ENCODE measurements at places on chromosomes 2 and 18.

GRCh38 chr2:241514986-241515737 is 6.8 kb upstream of the STK25 start:
- no peak for DNase-seq

DNA sequence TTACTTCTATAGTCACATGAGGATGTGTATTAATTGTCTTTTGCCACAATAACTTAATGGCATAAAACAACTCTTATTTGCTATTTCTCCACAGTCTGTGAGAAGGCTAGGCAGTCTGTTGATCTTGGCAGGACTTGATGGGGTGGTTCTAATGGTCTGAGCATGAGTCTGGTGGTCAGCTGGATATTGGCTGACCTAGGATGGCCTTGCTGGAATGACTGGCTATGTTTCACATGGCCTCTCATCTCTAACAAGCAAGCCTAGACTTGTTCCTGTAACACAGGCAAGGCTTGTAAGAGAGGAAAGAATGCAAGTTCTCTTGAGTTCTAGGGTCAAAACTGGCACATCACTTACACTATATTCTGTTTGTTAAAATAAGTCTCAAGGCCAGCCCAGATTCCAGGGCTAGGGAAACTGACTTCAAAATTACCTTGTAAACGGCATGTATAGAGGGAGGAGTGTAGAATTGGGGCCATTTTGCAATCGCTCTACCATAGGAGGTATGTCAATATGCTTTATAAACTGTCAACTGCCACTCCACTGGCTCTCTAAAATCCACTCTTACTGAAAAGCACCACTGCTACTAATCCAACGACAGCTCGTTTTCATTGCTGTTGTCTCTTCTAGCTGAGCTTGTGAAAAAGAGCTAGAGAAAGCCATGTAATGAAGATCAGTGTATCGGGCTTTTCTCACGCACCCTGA is 325.0 kb upstream of the PKDCC start:
- DNase-seq: no peak

GRCh38 chr18:72174972-72175649 is 369.0 kb downstream of the CBLN2 start:
- no peak for DNase-seq

DNA sequence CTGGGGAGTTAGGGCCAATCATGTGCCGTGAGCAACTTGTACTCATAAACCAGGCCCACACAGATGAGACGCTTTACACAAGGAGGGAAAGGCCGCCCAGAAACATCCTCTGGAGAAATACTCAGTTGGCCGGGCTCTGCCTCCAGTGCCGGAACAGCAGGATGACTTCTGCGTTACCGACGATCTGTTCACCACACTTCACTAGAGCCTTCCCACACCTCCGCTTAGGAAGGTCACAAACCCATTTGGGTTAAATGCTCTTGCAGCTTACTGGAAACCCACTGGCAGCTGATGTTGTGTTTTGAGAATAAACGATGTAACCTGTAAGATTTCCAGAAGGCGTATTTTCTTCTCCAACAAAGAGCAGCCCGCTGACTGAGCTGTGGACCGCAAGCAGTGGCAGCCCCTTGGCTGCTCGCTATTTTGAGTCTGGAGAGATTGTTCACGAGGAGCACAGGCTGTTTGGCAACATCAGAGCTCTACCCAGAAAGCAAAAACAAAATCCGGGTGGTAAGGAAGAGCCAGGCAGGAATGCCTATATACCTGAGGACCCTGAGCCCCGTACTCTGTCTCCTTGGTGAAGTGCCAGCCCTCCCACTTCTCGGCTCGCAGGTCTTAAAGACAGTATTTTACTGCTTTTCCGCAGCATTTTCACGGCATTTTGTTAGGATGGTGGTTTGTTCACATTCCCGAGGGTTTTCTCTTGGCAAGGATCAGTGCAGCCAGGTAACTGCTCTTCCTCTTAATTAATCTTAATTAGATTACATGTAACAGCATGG is 44.0 kb downstream of the COLEC12 start:
- no peak for DNase-seq

DNA sequence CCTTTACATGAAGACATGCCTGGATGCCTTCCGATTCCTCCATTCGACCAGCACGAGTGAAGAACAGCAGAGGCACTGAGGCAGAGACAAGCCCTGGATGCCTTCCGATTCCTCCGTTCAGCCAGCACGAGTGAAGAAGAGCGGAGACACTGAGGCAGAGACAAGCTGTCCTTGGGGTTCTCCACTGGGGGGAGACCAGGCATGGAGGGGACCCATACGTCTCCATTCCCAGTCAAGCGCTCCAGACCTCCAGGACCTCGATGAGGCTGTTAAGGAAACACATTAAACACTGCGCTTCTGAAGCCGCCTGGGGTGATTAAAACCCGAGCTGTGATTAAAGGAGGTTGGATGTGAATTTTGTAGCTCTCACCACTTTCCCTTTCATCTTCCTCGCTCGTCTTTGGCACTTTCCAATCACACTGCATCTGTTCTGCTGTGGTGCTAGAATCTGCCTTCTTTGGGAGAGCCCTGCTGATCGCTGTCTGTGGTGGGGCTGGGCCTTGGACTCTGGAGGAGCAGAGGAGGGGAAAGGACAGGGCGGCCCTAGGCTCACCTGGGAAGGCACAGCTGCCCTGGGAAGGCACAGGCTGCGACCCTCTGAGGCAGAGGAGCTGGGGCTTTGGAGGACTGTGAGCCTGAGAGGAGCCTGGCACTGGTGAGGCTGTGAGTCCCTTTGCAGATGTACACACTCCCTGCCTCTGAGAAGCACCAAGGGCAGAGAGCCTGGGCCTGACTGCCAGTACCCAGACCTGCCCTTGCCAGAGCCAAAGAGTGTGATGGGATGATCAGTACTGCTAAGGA is 463.1 kb upstream of the HS6ST1 start:
- no peak for DNase-seq

DNA sequence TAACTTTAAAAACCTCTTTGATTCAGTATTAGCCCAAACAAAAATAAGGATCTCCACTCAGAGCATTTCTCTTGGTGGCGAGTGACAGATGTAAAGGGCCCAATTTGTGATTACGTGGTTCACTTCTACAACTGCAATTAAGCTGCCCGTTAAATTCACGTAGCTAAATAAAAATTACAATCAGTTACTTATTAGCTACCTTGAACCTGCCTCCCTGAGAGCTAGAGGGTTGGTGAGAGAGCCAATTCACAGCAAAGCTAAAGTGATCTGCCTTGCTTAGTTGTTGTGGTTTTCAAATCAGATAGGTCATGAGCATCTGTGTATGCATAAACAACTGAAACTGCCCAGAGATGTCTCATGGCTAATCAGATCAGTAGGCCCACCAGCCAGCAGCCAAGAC is 156.7 kb downstream of the RNF152 start:
- no peak for DNase-seq

- DNase-seq: no peak
Observed at GRCh38 chr2:19255481-19255880, 102.9 kb downstream of the OSR1 start.

- no peak for DNase-seq
Observed at GRCh38 chr18:21701621-21702020, 3.0 kb downstream of the ABHD3 start.

GRCh38 chr2:146147448-146148012 is 1627.6 kb upstream of the ZEB2 start:
- DNase-seq: no peak

- no peak for DNase-seq
Observed at GRCh38 chr18:44635546-44635945, 45.1 kb upstream of the SETBP1 start.

GRCh38 chr2:165280356-165280755 is 41.1 kb downstream of the SCN2A start:
- DNase-seq: no peak

DNA sequence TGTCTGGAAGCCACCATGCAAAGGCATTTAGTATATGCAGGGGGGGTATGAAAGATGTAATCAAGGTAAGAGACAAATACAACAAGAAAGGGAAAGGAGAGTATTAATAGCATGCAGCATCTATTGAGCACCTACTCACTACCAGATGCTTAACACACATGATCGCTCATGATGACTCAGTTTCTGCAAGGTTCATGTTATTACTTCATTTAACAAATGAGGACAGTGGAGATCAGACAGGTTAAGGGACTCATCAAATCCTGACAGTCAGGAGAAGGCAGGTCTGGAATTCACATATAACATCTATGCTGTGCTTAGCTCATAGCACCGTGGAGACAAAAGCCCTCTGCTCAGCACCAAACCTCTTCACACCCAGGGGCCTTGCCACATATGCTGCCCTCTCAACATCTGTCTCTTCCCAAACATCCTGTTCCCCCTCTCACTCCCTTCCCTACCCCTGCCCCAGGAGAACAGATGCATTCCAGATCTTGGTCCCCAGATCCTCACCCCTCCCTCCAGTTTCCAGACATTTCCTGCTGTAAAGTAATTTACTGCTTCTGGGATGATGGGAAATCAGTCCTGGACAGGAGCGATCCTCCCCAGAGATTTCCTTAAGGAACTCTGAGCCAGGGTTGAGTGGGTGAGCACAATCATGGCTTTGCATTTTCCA is 155.3 kb downstream of the ANTXR1 start:
- no peak for DNase-seq

- no peak for DNase-seq
Observed at GRCh38 chr2:136236019-136236418, 118.1 kb upstream of the CXCR4 start.
